ENCODE measurements at places on chromosomes 13 and 19.

DNA sequence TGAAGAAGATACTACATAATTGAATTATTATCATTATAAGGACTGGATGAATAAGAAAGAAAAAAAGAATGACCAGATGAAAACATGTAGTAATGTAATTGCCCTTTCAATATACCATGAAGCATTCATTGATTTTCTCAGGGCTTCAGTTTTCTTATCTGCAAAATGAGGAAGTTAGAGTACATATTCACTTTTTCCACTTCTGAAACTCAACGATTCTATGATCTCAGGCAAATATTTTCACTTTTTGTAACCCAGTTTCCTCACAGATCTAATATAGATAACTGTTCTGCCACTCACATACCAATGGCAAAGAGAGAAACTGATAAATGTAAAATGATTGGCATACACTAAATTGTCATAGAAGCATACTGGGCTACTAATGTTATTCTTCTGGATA, 856.6 kb upstream of the KLHL1 start:
- DNase-seq: no peak

DNA sequence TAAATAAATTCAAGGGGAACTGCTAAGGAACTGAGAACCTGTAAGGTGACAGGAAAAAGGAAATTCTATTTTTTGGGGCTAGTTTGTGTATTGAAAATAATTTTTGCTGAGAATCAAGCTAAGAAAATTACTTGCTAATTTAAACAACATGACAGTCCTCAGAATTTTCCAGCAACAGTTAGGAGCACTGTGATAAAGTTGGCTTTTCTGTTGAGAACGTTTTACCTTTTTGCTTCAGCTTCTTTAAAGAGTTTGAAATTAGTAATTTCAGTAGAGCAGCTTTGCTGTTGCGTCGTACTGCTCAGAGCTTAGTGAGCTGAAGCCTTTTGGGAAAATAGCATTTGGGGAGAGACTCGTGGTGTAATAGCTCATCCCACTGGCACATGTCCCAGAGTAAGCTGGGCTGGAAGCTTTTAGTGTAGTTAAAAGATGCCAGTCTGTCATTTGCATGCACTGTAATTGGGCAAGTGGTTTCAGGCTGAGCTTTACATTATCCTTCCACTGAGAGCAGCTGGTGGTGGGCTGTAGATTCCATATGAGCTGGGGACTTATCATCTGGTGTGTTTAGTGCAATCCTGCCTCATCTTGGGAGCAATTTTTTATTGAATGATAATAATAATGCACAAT, 69.8 kb downstream of the LRCH1 start:
- peak; percentile 9 for DNase-seq

GRCh38 chr13:32515246-32515645, 23.3 kb downstream of the N4BP2L2 start:
- no peak for DNase-seq

- DNase-seq: no peak
These were observed 6.5 kb downstream of the TNFSF13B start for GRCh38 chr13:108276060-108276459.

- no peak for DNase-seq
These were observed 309.1 kb downstream of the KLF5 start for GRCh38 chr13:73367886-73368285.

DNA sequence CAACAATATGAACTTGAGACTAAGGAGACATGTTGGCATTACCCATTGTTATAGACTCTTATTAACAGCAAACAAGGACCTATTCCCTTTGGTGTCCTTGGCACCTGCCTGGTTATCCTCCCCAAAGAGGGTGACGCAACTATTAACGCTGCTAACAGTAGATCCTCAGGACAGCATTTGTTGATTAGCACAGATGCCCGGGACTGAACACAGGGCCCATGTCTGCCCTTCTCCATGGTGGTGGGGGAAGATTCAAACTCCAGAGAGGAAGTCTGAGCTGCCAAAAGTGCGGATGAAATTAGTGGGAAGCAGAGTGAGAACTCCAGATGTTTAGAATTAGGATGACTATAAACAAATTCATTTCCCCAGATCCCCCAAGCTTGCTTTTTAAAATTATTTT, 101.2 kb upstream of the RAP2A start:
- no peak for DNase-seq

- no peak for DNase-seq
These were observed 703 bp downstream of the CLEC4G start for GRCh38 chr19:7731218-7731595.

- DNase-seq: no peak
These were observed 66.7 kb downstream of the ATP11A start for GRCh38 chr13:112756511-112756966.

DNA sequence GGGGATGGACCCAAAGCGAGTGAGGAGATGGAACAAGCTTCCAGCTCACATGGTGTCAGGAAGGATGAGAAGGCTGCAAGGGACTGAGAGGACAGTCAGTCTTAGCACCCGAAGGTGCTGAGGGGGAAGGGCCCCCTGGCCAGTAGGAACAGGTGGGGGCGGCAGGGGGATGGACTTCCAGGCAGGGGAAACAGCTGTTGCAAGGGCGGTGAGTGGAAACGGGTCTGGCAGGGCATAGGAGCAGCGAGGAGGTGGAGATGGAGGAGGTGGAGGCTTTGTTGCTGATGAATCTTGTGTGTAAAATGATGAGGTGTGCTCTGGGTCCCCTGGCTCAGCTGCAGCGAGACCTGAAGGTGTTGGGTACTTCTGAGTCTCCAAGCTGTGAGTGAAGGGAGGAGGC, 1.2 kb downstream of the MAP1S start:
- DNase-seq: no peak

- DNase-seq: no peak
These were observed 3.1 kb downstream of the MAST3 start for GRCh38 chr19:18100710-18101109.

GRCh38 chr19:50833802-50834167, 411 bp upstream of the KLK15 start:
- DNase-seq: no peak

DNA sequence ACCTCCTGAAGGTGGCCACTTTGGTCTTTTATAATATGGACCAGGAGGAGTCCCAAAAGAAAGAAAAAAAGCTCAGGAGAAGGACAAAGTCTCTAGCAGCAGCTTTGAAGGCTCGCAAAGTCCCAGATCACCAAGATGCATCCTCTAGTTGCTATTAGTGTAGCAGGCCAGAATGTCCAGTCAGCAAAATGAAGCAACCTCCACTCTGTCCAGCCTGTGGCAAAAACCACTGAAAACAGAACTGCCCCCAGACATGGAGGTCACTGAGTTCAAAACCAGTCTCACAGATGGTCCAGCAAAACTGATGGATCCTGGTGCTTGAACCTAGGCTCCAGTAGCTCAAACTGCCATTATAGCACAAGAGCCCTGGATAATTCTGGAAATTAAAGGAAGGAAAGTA, 10.4 kb downstream of the LILRB4 start:
- DNase-seq: no peak

GRCh38 chr13:46596466-46596865, 43.5 kb downstream of the LRCH1 start:
- no peak for DNase-seq

DNA sequence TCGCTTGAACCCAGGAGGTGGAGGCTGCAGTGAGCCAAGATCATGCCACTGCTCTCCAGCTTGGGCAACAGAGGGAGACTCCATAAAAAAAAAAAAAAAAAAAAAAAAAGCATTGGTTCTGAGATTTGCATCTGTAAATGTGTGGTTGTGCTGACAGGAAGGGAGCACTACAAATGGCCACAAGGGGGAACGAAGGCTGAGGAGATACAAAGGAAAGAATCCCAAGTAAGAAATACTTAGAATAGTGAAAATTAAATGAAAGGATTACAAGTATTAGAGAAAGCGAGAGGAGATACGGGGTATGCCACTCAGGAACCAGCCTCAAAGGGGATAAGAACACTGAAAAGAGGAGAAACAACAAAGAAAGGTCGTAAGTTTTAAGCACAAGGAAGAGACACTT, 284.9 kb downstream of the KLF12 start:
- peak; percentile 7 for DNase-seq

DNA sequence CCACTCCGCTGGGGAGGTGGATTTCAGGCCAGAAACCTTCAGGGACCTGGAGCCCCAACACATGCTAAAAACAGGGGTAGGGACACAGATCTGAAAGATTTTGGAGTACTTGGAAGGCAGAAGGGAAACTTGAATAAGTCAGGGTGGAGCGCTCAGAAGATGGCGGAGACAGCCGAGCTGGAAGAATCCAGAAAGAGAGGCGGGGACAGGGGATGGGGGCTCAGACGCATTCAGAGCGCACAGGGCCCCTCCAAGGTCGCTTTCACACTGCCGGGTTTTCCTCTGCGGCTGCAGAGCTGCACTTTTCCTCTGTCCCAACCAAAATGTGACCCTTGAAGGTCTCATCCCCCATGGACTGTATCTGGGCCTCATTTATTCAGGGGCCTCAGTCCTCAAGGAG, 56.9 kb downstream of the ERICH4 start:
- no peak for DNase-seq

- no peak for DNase-seq
These were observed 31.0 kb downstream of the LYL1 start for GRCh38 chr19:13071444-13072187.

DNA sequence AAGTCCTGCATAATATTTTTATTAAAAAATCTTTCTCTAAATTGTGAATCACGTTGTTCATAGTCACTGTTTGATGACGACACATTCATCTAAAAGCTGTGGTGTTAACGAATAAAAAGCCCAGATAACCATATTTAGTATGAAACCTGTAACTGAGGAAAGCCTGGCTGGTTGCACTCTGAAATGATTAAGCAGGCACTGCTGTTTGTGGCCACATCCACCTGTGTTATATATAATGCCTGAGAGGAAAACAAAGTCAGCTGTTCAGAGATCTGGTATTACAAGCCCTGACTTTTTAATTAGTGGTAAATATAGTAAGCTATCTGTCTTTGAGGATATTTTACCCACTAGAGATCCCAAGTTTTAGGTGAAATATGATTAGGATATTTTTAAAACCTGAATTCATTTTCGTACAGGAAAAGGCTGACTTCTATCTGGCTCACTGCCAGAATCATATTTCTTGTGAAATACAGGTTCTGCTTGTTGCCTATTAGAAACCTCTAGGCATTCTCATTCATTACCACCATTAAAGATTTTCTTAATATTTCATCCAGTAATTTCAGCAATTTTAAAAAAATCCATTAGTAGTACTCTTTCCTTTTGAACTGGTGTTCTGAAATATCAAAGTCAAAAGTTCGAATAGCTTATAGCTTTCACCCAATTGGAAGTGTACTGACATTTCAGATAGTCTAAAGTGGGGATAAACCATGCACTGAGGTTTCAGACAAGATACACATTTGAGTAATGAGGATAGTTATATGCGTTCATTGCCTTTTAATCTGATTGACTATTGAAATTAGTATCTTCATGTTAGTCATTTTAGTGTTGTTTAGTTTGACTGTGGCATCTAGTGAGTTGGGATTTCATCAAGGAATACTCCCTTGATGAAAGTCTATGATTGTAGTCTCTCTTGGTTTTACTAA, 79.7 kb downstream of the LMO7 start:
- no peak for DNase-seq

GRCh38 chr13:39864221-39864620, 208.8 kb downstream of the COG6 start:
- DNase-seq: no peak

DNA sequence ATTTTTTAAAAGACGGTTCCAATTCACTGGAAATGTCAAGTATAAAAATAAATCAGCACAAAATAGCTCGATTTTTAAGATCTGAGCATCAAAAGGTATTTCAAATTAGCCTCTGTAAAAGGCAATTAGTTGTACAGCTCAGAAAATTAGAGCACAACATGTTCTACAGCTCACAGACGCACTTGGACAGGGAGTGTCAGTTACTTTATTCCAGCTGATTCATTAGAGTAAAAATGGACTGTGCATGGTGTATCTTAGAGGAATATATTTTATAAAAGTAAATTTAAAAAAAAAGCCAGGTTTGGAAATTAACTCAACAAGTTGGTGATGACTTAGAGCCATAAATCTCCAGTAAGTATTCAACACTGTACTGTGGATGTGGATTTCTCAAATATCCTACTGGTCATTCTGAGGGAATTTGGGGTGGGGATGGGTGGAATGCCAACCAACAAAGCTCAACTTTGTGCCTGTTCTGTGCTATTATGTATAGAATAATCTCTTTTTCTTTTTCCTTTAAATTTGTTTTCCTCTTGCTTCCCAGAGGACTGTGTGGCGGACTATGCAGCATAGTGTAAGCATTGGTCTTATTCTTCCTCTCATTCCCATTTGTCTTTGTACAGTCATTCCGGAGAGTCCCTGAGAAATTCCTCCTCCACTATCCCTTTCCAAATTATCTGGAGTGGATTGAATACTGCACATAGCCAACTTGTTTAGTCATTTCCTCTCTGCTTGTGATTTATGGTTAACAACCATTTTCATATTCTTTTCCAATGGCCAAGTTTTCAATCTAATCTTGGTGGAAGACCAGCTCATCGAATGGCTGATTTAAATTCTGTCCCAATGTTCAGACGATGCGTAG, 169.3 kb downstream of the DCT start:
- no peak for DNase-seq

- no peak for DNase-seq
These were observed 24.3 kb downstream of the LYL1 start for GRCh38 chr19:13078381-13078780.

GRCh38 chr19:16143399-16144215, at the start of gene HSH2D:
Gene HSH2D, plus strand, starts transcription at chr19:16143685. Its CDS starts 5,066 bp downstream, at chr19:16148751.
- DNase-seq: no peak

DNA sequence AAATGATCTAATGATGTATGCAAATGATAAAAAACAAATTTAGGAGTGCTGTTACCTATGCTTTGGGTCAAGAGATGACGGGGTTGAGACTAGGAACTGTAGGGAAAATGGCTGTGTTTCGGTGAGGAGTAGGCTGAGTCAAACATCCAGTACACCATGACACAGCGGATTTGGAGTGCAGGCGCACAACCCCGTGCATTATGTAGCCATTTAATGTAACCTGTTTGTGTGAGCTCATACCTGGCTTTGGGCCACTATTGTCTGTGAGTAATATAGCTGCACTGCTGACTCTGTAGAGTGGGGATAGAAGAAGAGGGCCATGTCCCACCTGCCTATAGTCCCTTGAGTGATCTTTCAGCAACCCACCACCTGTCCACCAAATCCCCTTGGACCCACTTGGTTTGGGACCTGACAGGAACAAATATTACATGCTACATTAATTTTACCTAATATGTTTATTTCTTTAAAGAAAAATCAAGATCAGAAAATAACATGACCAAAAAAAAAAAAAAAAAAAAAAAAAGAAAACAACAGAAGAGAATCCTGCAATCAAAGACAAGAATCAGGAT, 95.5 kb upstream of the KLHL1 start:
- DNase-seq: no peak

GRCh38 chr19:33388725-33389420, 15.4 kb downstream of the CEBPG start:
- DNase-seq: no peak

DNA sequence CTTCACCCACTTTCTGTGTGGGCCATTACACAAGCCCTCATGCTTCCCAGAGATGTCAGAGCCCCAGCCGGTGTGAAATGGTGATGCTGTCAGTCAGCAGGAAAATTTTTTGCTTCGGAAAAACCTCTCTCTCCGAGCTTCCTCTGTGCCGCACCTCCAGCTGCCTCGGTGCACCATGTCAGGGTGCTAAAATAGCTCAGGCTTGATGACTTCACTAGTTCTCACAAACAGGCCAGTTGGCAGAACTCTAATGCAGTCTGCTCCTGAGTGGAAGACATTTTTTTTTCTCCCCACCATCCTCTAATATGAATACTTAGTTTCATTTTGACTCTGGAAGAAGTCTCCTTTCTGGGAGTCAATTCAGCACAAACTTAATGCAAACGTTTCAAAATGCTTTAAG, 71.3 kb downstream of the KLF12 start:
- DNase-seq: no peak
